ENCODE measurements at places on chromosomes 4 and X.
A peak's percentile ranks its signal among the peaks of the same experiment; 100 is the strongest.

- DNase-seq: no peak
Observed at GRCh38 chrX:148133105-148133725, 152.1 kb downstream of the FMR1NB start.

DNA sequence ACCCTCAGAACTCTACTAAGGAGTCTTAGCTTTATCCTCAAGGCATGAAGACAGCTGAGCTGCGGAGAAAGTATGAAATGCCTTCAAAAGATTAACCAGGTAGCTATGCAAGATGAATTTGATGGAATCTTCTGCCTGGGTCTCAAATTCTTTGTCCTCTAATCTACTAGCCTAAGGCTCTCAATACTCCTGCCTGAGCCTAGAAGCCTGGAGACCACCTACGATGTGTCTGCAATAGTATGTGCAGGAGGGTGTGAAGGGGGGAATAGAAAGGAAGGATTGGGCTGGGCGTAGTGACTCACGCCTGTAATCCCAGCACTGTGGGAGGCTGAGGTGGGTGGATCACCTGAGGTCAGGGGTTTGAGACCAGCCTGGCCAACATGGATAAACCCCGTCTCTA, 178.2 kb upstream of the GPC4 start:
- DNase-seq: no peak

GRCh38 chr4:114691865-114692264, 93.3 kb downstream of the UGT8 start:
- no peak for DNase-seq

- peak; percentile 84 for DNase-seq
Observed at GRCh38 chr4:107740950-107741701, 21.1 kb upstream of the PAPSS1 start.

GRCh38 chr4:144360146-144360793, 219.8 kb upstream of the GYPA start:
- no peak for DNase-seq

GRCh38 chr4:90120037-90120436, 7.2 kb upstream of the CCSER1 start:
- DNase-seq: no peak

- DNase-seq: no peak
Observed at GRCh38 chrX:118963159-118963558, 11.3 kb upstream of the LONRF3 start.

DNA sequence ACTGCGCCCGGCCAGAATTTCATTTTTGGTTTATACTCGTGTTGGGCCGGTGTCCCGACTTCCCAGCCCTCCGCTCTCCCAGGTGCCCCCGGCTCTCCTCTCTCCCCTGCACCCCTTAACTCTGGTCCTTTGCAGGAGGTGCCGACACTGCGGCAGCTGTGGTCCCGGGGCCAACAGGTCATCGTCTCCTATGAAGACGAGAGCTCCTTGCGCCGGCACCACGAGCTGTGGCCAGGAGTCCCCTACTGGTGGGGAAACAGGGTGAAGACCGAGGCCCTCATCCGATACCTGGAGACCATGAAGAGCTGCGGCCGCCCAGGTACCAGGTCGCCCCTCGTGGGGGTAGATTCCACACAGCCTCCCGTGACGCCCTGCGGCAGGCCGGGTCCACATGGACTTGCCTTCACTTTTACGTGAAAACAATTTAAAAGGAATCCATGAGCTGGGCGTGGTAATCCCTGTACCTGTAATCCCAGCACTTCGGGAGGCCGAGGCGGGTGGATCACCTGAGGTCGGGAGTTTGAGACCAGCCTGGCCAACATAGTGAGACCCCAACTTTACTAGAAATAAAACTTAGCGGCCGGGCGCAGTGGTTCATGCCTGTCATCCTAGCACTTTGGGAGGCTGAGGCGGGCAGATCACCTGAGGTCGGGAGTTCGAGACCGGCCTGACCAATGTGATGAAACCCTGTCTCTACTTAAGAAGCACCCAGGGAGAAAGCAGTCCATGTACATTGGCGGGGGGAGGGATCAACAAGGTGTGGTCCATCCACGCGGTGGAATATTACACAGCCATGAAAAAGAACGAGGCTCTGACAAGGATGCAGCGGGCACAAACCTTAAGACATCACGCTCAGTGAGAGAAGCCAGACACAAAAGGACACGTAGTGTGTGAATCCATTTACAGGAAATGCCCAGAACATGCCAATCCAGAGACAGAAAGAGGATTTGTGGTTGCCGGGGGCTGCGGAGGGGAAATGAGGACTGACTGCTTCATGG, 12.0 kb downstream of the PLCXD1 start:
- DNase-seq: no peak

DNA sequence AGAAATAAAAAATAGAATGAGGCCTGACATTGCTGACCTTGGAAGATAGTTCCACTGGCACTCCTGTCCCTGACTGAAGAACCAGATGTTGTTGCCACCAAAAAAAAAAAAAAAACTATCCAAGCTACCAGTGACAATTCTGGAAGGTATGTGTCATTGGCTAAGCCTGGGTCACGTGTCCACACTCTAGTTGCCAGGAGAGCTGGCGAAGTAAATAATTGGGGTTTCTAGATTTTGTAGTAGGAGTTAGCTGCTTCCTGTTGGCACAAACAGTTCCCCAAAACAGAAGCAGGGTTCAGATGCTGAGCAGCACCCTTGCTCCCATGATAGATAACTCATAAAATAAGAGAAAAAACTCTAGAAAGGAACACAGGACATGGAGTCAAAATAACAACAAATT, 20.5 kb downstream of the MND1 start:
- DNase-seq: no peak

GRCh38 chr4:124290678-124291077, 421.9 kb downstream of the ANKRD50 start:
- no peak for DNase-seq

DNA sequence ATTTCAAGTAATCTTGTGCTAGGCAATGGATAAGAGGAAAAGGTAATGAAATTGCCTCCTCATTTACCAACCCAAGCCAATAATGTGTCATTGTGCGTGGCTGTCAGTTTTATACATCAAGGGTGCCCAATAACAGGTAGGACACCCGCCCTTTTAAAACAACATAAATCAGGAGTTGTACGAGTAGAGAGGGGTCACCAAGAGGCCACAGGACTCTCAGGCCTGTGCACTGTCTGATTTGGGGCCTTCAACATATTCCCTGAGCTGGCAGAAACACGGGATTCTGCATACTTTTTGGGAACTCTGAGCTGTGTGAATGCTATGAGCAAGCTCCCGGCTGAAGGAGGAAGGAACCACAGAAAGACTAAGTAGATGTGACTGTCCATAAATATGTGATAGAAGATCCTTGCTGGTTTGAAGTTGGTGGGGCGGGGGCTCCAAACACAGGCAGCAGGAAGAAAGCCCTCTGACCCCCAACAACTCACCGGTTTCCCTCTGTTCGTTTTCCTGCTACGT, 82.7 kb upstream of the MAML3 start:
- no peak for DNase-seq

DNA sequence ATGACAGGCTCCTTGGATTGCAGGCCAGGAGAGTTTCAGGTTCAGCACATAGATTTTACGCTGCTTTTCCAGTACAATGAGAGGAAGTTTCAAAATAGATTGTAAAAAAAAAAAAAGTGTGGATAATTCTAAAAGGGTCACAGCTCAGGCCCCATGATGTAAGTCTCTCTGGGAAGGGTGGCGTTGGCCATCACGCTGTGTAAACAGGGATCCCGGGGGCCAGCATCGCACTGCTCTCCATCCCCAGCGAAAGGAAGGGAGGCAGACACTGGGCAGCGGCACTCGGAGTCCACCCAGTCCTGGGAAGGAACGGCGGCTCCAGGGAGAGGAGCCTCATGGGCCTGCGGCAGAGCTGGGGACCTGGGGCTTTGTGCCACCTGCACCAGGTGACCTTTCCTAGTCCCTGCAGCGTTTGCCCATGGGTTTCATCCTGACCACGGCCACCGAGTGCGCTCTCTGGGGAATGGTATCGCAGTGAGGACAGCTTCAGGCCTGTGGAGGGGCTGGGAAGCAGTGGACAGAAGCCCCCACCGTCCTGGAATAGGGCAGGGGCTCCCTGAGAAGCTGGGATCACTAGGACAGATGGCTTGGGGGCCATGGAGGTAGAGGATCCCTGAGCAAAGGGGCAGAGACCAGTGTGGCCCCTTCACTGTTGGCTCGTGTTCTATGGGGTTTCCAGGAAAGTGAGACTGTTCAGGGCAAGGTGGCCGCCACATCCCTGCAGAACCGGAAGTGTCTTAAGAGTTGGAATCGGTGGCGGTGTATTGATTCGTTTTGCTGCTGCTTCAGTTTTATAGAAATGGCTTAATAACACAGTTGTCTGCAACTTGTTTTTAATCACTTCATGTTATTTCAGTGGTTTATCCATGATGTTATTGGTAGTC, 38.9 kb downstream of the RGS12 start:
- peak; percentile 84 for DNase-seq

DNA sequence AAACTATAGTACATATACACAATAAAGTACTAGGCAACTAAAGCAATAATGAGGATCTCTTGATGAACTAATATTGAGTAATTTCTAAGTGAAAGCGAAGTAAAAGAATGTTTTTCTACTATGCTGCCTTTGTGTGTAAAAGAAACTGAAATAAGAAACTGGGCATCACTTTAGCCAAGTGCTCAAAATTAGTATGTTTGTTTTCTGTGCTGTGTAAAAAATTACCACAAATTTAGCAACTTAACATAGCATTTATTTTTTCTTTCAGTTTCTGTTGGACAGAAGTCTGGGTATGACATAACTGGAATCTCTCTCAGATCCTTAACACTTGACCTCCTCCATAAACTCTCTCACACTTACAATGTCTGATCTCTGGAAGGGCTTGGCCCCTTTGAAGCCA, 687.1 kb upstream of the MAGEB2 start:
- DNase-seq: no peak

- DNase-seq: no peak
Observed at GRCh38 chr4:52873861-52874343, 11.8 kb downstream of the RASL11B start.

GRCh38 chrX:71976753-71977152, 66.1 kb downstream of the NHSL2 start:
- DNase-seq: no peak

DNA sequence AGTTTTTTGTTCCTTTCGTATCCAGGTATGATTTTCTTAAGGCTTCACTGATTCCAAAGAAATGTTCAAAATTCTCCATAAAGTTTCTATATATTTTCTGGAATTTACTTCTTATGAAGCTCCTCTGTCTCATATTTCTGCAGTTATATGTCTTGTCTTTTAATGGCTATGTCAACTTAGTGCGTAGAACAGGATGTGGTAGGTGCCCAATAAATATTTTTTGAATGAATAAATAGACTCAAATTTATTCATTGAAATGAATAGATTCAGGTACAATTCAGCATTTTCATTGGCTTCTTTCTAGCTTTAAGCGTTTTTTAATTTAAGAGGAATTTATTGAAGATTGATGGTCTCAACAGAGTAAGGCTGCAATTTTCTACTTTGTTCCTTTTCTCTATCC, 231.9 kb upstream of the BOD1L1 start:
- DNase-seq: no peak

DNA sequence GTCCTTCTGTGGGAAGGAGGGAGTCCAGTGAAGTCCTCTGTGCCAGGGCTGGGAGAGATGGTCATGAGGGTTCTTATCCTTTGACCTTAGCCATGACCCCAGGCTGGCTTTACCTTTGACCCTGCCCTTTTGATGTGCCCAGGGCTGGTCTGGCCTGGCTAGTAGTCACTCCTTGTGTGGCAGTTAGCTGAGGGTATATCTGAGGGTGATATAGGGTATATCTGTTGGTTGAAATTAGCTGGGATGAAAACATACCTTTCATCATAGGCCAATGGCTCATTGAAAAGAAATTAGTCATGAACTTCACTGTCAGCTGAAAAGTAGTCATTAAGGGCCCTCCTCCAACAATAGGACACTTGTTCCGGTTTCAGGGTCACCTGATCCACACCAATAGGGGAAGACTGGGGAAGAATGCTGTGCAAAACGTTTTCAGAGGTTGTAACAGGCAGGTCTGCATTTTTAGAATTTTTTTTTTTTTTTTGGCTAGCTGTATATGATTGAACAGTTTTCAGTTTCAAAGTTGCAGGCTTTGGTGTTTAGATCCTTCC, 74.6 kb upstream of the STOX2 start:
- no peak for DNase-seq

DNA sequence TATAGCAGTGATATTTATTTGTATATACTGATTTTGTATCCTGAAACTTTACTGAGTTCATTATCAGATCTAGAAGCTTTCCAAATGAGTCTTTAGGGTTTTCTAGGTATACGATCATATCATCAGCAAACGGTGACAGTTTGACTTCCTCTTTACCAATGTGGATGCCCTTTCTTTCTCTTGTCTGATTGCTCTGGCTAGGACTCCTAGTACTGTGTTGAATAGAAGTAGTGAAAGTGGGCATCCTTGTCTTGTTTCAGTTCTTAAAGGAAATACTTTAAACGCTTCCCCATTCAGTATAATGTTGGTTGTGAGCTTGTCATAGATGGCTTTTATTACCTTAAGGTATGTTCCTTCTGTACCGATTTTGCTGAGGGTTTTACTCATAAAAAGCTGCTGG, 37.5 kb downstream of the CBR4 start:
- DNase-seq: no peak

DNA sequence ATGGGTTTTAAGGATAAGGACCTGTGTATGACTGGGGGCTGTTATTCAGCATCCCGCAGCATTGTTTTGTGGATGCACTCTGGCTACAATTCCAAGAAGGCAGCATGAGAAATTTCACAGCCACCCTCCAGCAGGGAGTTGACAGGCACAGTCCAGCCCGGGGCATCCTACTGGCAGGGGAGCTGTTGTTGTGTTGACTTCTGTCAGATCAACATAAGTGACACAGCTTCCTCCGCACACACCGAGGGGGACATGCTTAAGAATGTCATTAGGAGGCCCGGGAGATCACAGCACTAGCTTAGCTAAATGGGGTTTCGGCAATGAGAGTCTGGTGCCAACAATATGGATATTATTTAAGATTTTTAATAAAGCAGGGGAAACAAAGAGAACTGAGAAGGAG, 326.5 kb downstream of the ASMT start:
- DNase-seq: peak; percentile 48

DNA sequence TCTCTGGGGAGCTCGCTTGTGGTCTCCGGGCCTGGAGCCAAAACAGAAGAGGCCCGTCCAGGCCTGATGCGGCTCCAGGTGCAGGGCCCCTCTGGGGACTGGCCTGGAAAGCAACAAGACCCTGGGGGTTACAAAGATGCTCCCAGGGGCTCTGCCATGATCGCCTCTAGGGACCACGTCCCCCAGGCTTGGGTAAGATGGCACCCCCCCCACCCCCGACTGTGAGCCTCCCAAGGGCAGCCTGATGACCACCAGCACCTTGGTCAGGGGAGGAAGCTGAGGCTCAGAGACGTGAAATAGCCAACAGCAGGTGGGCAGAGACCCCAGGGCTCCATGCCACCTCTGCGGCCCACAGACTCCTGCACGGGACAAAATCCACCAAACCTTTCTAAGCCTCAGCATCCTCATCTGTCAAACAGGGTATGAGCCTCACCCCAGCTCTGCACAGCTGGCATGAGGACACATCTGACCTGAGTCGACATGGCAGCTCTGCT, 25.4 kb downstream of the C4orf50 start:
- no peak for DNase-seq

GRCh38 chr4:186144198-186144945, 39.9 kb downstream of the FAM149A start:
- peak; percentile 92 for DNase-seq

- DNase-seq: no peak
Observed at GRCh38 chr4:35711127-35711526, 533.2 kb downstream of the ARAP2 start.

- no peak for DNase-seq
Observed at GRCh38 chrX:43493756-43494155, 162.3 kb upstream of the MAOA start.

- DNase-seq: no peak
Observed at GRCh38 chrX:29496636-29497180, 718.7 kb upstream of the MAGEB2 start.
